ENCODE measurements at places on chromosomes 1 and 21.

- no peak for DNase-seq
These were observed 20.5 kb upstream of the NPHP4 start for GRCh38 chr1:6012529-6013318.

GRCh38 chr1:33880305-33880704, 16.4 kb downstream of the HMGB4 start:
- DNase-seq = no peak

- no peak for DNase-seq
These were observed 13.8 kb upstream of the CNN3 start for GRCh38 chr1:94940738-94941137.

DNA sequence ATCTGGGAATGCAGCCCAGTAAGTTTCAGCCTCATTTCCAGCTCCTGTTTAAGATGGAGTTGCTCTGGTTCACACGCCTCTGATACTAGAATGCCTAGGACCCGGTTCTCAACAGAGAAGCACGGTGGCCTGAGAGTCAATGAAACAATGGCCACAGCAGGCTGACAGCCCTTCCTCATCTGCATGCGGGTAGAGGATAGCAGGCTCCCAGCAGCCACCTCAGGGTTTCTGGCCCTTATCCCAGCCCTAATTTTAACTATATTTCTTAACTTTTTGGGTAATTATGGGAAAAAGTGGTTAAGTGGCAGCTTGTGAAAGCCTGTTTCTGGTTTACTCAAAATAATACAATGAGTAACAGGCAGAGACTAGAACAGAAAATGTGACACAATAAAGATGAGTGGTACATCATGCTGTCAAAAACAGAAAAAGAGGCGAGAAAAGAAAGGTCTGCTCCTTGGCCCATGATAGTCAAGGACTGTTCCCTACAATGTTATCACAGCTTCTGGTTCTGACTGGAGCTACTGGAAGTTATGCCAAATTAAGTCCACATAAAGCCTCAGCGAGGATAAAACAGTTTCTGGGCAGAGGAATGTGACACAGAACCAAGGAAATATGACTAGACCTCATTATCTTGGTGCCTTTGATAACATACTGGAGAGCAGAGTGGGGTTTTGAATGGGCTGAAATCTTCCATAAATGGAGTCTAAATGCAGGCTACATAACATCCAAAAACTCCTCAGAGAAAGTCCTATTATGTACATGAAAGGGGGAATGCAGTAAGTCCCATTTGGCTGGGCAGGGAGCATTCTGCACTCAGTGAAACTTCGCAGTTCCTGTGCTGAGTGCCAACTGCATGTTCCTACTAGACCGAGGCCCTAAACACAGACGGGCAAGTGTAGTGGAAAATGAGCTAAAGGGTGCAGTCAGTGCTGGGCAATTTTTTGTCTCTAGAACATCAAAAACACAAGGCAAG, 92.1 kb downstream of the NIBAN1 start:
- no peak for DNase-seq

GRCh38 chr1:147561472-147561840, 20.2 kb downstream of the BCL9 start:
- DNase-seq = no peak

DNA sequence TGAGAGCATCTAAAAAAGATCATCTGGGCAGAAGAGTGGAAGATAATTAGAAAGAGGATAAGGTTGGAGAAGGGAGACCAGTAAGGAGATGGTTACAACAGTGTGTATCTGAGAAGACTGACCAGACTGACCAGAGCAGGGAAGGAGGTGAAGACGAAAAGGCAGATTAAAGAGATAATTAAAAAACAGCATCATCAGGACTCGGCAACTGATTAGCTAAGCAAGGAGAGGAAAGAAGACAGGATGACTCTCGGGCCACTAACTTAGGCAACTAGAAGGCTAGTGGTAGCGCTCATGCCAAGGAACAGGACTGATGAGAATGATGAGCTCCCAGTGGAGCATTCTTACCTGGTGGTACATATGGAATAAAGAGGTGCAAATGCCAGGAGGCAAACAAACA, 3.9 kb downstream of the RBM34 start:
- no peak for DNase-seq

DNA sequence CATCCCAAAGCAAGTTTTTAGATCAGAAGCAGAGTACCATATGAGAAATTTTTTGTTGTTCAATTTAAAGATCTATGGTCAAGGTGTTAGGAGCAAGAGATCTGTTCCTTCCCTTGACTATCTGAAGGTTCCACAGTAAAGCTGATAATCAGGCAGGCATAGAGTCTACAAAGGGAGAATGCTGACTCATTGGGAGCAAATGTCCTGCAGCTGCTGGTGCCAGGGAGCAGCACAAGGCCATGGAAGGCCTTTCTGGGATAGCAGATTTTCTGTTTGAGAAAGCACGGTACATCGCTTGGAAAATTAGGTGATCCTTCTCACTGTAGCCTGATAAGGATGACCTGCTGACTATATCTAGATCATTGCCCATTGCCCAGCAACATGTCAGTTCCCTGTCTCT, 210.1 kb upstream of the C1orf87 start:
- DNase-seq = no peak

- DNase-seq = no peak
These were observed 63.3 kb downstream of the GALNT2 start for GRCh38 chr1:230130172-230130944.

DNA sequence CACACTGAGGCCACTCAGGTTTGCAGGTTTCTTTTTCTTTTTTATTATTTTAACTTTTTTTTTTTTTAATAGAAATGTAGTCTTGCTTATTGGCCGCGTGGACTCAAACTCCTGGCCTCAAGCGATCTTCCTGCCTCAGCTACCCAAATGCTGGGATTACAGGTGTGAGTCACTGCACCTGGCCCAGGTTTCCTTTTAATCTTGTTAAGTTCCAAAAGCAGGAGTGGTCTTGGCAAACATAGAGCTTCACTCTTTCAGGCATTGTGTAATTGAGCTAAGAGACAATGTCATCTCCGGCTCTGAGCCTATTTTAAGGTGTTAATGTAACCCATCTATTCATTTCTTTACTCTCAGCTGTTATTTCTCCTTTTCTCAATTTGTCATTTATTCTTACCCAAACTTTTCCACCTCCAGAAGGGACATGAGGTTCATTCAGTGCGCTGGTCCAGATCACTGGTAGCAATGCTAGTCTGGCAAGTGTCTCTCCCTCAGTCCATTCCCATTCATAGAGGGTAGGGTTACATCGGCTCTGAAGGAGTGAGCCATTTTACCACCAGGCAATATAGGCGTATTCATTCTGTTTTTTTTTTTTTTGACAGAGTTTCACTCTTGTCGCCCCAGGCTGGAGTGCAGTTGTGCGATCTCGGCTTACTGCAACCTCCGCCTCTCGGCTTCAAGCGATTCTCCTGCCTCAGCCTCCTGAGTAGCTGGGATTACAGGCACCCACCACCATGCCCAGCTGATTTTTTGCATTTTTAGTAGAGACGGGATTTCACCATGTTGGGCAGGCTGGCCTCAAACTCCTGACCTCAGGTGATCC, 11.3 kb upstream of the MFSD2A start:
- no peak for DNase-seq

- DNase-seq = no peak
These were observed 5.1 kb downstream of the TMEM201 start for GRCh38 chr1:9593492-9594465.

DNA sequence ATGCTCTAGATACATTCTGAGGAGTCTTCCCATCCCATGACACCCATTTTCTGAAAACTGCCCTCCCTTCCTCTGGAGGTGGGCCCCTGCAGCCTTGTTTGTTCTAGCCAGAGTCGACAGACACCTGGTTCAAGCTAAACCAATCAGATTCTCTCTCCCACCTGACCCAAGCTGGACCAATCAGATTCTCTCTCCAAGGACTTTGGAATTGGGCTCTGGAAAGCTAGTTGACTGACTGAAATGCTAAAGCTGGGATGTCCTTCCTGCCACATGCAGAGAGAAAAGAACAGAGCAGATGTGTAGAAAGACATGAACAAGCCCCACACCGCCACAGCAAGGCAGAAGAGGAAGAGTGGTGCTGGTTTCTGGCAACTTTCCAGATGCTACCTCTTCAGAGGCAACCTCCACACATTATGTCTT, 24.6 kb downstream of the ASAP3 start:
- no peak for DNase-seq

- DNase-seq = no peak
These were observed 17.6 kb downstream of the PM20D1 start for GRCh38 chr1:205832326-205832751.

DNA sequence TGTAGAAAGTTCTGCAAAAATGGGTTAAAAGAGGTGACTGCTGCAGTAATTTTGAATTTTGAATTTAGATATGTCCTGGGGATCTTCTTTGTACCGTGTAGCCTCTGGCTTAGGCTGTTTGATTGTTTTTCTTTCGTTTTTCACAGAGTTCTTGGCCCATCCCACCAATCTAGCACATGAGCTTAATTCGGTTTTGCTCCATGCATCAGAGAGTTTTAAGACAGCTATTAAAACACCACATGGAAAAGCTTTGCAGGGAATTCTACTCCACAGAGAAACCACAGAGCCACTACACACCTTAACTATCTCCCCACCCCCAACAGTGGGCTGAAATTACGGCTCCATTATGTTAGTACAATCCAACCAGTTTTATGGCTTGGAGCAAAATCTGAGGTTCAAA, 25.5 kb downstream of the SPAG17 start:
- DNase-seq = no peak

- DNase-seq = no peak
These were observed 62.9 kb downstream of the CLSTN1 start for GRCh38 chr1:9760824-9761223.

GRCh38 chr1:220952961-220953643, 73.9 kb downstream of the HLX start:
- no peak for DNase-seq

DNA sequence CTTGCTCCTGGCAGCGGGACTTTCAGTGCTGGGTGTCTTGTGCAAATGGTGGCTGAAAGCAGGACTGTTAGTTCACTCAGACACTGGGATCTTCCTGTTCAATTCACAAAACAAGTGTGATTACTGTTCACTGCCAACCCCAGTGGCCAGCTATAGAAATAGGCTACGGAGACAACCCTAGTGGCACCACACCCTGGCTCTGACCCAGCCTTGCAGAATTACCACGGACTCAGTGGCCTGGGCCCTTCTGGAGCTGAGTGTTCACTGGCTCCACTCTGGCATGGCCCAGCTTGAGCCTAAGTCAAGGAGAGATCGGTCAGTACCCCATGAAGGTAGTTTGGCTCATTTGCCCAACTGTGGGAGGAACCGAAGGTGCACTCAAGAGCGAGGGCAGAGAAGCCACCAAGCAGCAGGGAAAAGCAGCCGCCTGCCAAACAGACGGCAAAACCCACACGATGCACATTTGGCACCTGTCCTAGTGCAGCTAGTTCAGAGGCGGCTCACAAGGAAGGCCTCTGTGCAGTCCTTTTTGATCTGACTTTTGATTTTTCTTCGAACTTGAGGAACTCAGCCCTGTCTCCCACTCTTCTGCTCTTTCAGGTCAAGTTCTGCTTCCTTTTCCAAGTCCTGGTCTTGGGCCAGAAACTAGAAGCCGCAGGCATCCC, 5.9 kb downstream of the KIAA2013 start:
- DNase-seq = no peak
